ENCODE measurements at places on chromosomes 1 and 21.

GRCh38 chr1:205967554-205968335 is 24.5 kb upstream of the SLC26A9 start:
- DNase-seq = no peak

DNA sequence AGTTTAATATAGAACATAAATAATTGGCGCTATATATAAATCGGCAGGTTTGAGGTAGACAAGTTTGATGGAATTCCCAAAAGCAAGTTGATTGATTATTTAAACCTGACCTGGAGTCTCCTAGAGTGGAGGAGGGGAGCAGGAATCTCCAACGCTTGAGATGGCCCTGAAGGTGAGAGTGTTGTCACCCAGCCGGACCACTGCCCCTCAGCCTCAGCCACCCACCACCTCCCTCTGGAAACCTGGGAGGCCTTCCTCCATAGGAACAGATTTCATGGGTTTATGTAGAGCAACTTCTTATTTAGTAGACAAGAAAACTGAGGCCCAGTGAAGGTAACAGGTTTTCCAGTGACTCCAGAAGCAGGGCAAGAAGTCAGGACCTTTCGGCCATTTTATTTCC is 389.5 kb downstream of the KIF26B start:
- no peak for DNase-seq

DNA sequence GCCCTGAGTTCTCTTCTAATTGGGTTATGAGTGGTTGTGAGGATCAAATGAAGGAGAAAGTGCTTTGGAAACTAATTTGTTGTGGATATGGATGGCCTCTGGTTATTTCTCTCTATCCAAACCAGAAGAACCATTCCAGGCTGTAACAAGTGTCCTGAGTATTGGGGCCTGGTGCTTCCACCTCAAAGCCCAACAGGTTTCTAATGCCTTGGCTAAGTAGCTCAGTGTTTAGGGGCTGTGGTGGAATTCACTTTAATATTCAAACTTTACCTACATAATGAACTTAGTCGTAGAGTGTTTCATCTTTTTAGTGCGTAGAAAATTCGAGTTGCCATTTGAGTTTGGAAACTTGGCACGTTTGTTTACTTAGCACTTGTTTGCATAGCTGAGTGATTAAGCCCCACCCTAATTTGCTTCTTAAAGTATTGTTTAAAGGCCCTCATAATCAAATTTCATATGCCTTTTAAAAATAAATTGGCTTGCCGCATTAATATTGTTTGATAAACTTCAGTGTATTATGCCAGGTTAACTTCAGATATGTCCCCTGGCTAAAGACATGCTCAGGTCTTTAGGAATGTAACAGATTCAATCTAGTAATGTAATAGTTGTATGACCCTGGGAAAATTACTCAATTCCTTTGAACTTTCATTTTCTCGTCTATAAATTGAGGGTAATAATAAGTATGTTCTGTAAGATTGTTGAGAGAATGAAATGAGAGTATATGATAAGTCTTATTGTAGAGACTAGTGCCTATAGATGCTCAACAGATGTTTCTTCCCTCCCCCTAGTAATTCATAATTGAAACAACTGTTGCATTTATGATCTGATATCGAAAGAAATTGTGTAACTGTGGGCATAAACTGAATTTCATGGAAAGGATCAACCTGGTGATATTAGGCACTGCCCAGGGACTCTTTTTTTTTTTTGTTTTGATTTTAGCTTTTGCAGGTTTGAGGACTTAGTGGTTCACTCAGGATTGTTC is 1.6 kb downstream of the AGO4 start:
- no peak for DNase-seq

- DNase-seq = no peak
These were observed 72.8 kb downstream of the CNST start for GRCh38 chr1:246638941-246639655.

GRCh38 chr21:17585875-17586450 is 26.7 kb downstream of the BTG3 start:
- peak; percentile 37 for DNase-seq

DNA sequence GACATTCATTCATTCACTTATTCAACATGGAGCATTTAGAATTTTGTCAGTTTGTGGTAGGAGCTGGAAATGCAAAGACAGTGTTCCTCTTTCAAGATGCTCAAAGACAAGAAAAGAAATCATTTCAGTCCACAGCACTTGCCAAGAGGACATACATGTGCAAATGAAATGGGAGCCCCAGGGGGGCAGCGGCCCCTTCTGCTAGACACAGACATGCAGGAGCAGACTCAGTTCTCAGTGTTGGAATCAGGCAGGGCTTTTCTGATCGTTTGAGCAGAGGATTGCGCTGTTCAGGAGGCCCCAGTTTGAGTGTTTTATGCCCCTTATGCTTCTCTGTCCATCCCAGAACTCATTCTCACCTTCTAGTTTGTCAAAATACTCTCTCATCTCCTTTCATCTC is 35.6 kb upstream of the VASH2 start:
- no peak for DNase-seq

DNA sequence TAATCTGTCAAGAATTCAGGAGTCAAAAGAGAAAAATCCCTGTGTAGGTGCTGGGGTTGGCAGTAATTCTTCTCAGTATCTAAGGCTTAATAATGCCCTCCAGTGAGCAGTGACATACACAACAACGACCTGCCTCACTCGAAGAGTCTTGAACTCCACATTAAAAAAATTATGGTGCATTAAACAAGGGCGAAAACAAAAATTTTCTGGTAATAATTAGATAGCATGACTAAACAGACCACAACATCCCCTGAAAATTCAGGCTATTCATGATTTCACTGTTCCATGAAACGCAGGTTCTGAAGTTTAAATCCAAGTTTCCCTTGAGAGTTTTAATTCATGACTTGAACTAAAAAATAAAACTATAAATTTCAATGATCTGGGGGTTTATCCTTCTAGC is 5.1 kb downstream of the SRSF4 start:
- no peak for DNase-seq

All from COR-L47 (cell line).